ENCODE measurements at places on chromosomes 5 and 9.

GRCh38 chr9:97908705-97909104 is 13.6 kb downstream of the TRMO start:
- DNase-seq: no peak

- no peak for DNase-seq
Measured at GRCh38 chr9:70994582-70994981, 126.8 kb downstream of the TRPM3 start.

DNA sequence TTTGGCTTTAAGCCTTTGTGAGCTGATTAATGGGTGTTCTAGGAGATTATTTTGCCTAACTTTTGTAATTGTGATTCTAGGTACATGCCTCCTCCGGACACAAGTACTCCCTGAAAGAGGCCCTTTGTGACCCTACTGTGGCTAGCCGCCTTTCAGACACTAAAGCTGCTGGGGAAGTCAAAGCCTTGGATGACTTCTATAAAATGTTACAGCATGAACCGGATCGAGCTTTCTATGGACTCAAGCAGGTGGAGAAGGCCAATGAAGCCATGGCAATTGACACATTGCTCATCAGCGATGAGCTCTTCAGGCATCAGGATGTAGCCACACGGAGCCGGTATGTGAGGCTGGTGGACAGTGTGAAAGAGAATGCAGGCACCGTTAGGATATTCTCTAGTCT is 13.6 kb downstream of the ITGA1 start:
- DNase-seq: no peak

GRCh38 chr5:42021923-42022322 is 96.8 kb downstream of the FBXO4 start:
- no peak for DNase-seq

DNA sequence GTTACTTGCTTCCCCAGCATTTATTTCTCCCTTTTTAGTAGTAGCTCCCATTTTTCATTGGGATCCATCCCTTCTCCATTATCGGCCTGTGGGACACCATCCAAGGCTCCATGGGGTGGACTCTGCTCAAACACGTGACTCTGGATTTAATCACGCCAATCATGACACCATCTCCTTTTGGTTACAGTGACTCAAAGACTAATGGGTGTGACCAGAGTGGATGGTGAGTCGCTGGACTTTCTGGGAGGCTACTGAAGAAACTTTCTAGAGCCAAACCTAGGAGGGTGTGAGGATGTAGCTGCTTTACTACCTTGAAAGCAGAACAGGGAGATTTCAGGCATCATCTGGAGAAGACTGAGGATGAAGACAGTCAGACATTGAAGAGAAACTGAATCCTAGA is 93.1 kb downstream of the PJA2 start:
- DNase-seq: no peak

Data from common myeloid progenitor, CD34-positive (primary cell).